ENCODE measurements at places on chromosomes 4 and X. TPM values are rescaled to one million over a fixed set of nuclear protein-coding genes. Genes with fewer than 3 reads are reported as not detected.

TSPAN7 gene
- 1.5 TPM for polyA plus RNA-seq

CXorf49 gene
- polyA plus RNA-seq = not detected

CT45A7 gene
- not detected for polyA plus RNA-seq

MAGEA8 gene
- polyA plus RNA-seq = not detected

GPR78 gene
- polyA plus RNA-seq = not detected

BST1 gene
- polyA plus RNA-seq = 0.23 TPM

FAM156B gene
- 4.9 TPM for polyA plus RNA-seq

COL25A1 gene
- not detected for polyA plus RNA-seq
